ENCODE measurements at places on chromosomes 2 and 18.

GRCh38 chr2:191374366-191374765 is 129.2 kb downstream of the MYO1B start:
- DNase-seq = no peak

GRCh38 chr18:80178935-80179818 is 68.1 kb downstream of the PARD6G start:
- DNase-seq = no peak

- DNase-seq = no peak
These were observed 132.9 kb downstream of the NR4A2 start for GRCh38 chr2:156199588-156199987.

DNA sequence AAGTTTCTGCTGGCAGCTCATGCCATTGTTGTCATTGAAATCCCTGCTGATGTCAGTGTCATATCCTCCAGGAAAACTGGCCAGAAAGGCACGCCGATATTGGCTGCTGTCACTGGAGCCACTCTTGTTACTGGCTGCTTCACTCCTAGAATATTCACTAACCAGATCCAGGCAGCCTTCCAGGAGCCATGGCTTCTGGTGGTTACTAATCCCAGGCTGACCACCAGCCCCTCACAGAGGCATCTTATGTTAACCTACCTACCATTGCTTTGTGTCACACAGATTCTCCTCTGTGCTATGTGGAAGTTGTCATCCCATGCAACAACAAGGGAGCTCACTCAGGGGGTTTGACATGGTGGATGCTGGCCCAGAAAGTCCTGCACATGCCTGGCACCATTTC is 27.0 kb upstream of the MTX2 start:
- DNase-seq = no peak

DNA sequence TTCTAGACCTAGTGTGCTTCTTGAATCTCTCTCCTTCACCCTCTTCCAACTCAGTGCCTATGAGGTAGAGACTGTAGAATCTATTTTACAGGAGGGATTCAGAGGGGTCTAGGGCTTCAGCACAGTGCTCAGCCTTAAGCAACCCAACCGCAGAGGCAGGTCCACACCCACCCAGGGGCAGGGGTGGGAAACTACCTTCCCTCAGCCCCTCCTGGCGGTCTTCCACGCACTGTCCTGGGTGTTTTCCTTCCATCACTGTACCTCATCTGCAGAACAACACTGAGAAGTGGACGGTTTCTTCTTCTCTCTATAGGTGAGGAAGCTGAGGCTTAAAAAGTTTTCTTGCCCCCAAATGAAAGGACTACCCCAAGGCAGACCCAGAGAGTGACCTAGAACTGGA is 222.3 kb downstream of the ALK start:
- DNase-seq = no peak

DNA sequence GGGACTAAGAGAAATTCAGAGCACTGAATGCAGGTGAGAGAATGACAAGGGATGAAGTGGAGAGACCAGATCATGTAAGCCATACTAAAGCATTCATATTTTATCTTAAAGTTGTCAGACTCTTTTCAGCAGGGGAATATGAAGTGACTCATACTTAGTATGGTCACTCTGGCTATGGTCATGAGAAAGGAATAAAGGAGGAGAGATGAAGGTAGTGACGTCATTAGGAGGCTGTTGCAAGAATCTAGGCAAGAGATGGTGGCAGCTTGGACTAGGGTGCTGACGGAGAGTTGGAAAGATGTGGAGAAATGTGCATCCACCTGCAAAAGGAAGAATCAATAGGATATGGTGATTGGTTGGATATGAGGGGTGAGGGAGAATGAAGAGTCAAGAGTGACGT is 203.2 kb upstream of the ACVR2A start:
- no peak for DNase-seq

- no peak for DNase-seq
These were observed 38.2 kb upstream of the ACTR3 start for GRCh38 chr2:113851640-113852039.

GRCh38 chr2:106547164-106547903 is 60.2 kb downstream of the CD8B2 start:
- no peak for DNase-seq

DNA sequence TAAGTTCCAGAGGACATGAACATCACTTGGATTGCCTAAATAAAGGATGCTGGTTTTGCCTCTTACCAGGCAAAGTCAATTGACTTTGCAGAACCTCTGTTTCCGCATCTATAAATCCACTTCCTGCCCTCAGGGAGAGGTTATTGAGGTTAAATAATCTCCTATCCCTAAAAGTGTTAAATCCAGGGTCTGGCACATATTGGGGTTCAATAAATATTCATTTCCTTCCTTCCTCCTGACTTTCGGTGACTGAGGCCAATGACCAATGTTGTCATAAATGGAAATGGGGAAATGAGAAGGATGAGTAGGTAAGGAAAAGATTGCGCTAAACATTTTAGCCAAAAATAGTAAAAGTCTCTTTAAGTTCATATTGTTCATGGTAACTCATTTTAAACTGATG is 16.0 kb downstream of the BCL2 start:
- DNase-seq = no peak

- no peak for DNase-seq
These were observed 10.4 kb downstream of the PELI1 start for GRCh38 chr2:64133828-64134227.

DNA sequence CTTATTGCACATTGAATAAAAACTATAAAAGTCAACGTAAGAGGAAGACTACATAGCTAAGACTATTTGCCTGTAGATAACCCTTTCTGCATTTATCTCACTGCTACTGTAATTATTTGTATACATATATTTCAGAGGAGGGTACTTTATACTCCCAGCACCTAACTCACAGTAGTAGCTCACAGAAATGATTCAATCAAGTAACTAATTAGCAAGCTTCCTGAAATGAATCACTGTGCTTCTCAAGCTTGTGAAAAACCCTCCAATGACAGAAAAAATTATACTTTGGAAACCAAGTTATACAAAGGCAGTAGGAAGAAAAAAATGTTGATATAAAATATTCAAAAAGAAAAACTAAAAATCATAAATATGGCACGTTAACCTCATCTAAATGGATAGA is 124.9 kb downstream of the NBAS start:
- no peak for DNase-seq

GRCh38 chr2:80363791-80364349 is 59.3 kb upstream of the LRRTM1 start:
- DNase-seq = no peak

GRCh38 chr2:89820248-89820647 is 1128.8 kb downstream of the RPIA start:
- DNase-seq = no peak
